K562 (cell line): ENCODE measurements at places on chromosomes 5 and 9.

GRCh38 chr5:82312373-82312856, 34.3 kb upstream of the RPS23 start:
- peak; percentile 53 for DNase-seq

GRCh38 chr9:114745879-114746550, 59.8 kb downstream of the TNFSF15 start:
- no peak for DNase-seq

GRCh38 chr5:115657881-115658233, 32.0 kb upstream of the TMED7 start:
- no peak for DNase-seq

DNA sequence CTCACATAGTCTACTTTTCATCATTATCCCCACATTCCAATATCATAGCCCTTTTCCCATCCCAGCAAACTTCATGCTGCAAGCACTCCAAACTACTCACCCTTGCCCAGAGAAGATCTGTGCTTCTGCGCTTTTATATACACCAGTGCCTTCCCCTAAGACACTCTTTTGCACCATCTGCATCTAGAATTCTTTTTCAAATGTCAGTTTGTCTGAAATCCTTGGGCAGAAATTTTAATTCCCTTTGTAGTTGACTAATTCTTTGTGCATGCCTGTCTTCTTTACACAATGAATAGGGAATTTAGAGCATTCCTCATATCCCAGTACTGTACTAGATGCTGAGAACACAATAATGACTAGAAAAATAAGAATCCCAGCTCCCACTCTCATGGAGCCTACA, 298.9 kb downstream of the KCNN2 start:
- DNase-seq: no peak

DNA sequence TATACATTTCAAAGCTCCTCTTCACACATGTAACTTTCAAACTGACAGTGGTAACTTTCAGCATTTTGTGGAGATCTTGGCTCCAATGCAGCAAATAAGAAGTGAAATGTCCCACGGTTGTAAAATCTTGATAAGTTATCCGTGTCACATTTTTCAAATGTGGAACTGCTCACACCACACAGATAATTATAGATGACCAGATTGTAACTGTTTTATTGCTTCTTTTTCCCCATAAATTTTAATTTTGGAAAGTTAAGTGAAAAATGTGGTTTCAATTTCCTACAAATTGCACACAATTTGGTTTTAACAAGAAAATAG, 347.1 kb downstream of the EBF1 start:
- DNase-seq: no peak

- peak; percentile 79 for DNase-seq
Observed at GRCh38 chr9:107172160-107172978, 110.7 kb upstream of the RAD23B start.
